ENCODE measurements at places on chromosomes 12 and 14. TPM values are rescaled to one million over a fixed set of nuclear protein-coding genes. Genes with fewer than 3 reads are reported as not detected.

GRCh38 chr12:130826151-130826801 lies 12.8 kb downstream of the STX2 start:
- DNase-seq, result peak; percentile 36

- DNase-seq, result no peak
Measured at GRCh38 chr12:49111206-49111605, 559 bp upstream of the LMBR1L start.

DNA sequence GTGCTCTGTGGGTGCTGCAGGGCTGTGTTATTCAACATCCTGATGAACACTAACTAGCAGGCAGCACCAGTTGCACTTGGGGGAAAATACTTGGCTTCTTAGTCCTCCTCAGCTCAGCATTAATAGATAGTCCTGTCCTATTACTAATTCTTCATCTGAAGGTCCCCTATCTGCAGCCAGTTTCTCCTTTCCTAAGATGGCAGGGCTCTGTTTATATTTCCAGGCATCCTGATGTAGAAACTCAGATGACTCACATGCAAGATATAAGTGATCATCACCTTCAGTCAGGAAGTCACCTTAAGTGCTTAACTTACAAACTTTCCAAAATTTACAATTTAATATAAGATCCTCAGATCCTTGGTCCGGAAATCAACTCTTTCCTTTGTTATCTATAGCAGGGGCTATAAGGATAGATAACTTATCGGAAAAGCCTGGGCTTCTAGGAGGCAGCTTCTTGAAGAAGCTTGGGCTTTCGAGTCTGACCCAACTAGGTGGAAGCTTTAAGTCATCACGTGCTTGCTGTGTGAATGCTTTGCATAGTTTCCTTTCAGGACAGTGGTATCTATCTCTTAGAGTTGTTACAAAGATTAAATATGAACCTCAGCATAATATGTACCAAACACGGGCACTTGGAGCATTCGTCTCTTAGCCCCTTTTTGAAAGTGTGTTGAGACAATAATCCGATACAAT lies 181.0 kb upstream of the GRIP1 start:
- DNase-seq, result no peak

DNA sequence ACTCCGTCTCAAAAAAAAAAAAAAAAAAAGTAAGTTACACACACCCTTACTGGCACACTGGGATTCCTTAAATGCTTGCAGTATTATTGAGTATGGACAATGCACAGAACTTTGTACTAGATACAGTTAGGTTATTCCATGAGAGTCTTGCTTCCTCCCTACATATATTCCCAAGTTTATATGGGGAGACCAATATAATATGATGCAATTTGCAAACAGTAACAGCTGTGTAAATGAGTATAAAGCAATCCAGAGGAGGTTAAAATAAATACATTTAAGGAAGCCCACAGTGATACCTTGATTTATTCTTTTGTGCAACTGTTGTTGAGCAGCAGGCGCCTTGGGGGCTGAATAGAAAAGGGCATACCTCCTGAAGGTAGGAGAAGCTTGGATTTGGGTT lies 26.6 kb downstream of the RASSF3 start:
- no peak for DNase-seq

DNA sequence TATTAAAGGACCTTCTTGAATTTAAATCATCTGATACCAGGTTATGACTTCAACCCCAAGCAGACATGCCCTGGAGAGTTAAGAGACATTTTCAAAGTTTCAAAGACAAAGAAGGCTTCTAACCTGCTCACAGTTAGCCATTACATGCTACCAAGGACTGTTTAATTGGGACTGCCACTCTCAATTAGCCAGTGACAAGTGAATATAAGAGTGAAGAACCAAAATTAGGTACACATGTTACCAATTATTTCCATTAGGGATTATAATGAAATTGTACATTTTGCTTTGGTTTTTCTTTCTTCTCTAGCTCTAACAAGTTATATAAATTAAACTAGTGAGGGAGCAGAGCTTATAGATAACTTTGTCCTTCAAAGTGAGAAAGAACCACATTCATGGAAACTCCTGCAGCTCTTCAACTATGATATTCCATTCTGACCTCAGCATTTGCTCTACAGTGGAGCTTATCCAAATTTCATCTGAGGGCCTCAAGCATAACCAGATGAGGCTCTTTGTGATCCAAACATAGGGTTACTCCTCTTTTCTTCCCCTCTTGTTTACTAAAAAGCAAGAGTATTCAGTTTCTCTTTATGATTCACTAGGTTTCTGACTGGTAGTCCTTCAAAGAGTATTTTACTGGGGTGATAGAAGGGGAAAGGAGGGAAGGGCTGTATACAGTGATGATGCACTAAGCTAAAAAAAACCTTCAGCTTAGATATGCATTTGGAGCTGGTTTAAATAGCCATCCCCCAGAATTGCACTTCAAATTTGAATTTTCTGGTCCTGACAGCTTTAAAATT lies 91.3 kb downstream of the DUSP6 start:
- DNase-seq, result no peak

GRCh38 chr12:20089077-20089476 lies 279.3 kb upstream of the PDE3A start:
- no peak for DNase-seq

DNA sequence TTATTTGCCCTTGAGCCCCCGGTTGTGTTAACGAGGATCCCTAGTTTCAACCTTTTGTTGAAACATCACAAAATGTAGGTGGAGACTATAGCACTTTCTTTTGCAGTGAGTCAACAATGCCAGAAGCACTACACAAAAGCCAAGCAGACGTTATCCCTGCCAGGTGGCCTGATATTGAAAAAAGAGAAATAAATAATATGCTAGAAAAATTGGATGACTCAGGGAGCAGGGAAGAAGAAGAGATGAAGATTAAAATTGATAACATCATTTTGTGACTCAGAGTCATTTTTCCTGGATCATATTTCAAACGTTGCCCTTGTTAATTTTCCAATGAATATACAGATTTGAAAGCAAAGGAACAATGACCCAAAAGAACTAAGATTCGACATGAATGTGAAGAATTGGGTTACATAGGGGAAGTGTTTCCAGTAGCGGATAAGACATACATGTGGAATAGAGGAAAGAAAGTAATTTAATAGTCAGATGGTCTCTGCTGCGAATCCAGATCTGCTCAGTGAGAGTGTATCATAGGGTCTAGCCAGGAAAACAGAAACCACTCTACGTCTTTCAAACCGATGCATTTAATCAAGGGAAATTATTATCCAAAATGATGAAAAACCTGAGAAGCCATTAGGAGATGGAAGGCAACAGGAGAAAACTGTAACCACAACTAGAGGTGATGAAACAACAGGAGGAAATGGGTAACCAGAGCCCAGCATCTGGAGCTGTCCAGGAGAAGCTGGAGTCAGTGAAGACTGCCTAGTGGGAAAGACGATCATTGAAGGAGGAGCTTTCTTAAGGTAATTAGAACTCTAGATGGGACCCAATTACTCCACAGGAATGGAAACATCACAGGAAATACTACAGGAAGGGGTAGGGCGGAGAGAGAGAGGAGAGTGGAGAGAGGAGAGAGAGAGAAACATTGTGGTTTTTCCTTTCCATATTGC lies 57.9 kb downstream of the RERG start:
- no peak for DNase-seq

DNA sequence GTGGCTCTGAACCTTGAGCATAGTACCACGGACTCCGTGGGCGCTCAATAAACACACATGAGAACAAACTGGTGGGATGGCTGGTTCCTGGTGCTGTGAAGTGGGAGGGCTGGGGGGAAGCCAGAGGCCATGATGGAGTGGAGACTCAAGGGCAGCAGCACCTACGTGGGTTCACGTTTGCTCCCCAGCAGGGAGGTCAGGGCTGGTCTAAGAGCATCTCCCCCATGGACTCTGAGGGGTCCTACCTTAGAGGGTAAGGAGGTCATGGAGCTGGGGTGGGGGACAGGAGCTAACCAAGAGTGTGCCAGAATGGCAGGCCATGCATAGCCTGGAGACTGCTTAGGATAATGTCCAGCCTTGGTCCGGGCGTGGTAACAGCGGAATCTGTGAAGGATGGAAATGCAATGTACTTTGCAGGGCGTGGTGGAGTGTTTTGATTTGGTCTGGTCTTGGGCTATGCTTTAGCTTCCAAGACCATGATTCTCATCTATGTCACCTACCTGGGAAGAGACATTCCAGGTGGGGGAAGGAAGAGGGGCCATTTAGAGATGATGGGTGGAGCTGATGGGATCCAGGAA lies 103.0 kb downstream of the PRMT8 start:
- no peak for DNase-seq

Gene ARG2
- 0.46 TPM for polyA plus RNA-seq

Gene ANHX
- polyA plus RNA-seq, result not detected

Gene ANG
- polyA plus RNA-seq, result 31.4 TPM

Gene SIRT4
- 0.72 TPM for polyA plus RNA-seq

Gene VRTN
- not detected for polyA plus RNA-seq

Gene ATL1
- polyA plus RNA-seq, result 0.05 TPM

Gene C14orf39
- not detected for polyA plus RNA-seq

Measured in CD14-positive monocyte (primary cell).